Vagina (tissue), 2 donors: ENCODE measurements at places on chromosomes 4 and X.

GRCh38 chr4:8112036-8112576, 46.5 kb downstream of the ABLIM2 start:
- H3K27me3 ChIP-seq = no peaks in the 10 kb centered on the region
- no peak overlapping the region for H3K4me3 ChIP-seq
- DNase-seq = no peak
- no peaks in the 10 kb centered on the region for H3K4me1 ChIP-seq

GRCh38 chr4:188138227-188138626, 1.0 kb upstream of the TRIML1 start:
- H3K27me3 ChIP-seq = no peaks in the 10 kb centered on the region
- no peaks in the 10 kb centered on the region for H3K36me3 ChIP-seq
- H3K27ac ChIP-seq = no peak overlapping the region
- no peaks in the 10 kb centered on the region for H3K4me1 ChIP-seq
- no peak overlapping the region for H3K4me3 ChIP-seq

DNA sequence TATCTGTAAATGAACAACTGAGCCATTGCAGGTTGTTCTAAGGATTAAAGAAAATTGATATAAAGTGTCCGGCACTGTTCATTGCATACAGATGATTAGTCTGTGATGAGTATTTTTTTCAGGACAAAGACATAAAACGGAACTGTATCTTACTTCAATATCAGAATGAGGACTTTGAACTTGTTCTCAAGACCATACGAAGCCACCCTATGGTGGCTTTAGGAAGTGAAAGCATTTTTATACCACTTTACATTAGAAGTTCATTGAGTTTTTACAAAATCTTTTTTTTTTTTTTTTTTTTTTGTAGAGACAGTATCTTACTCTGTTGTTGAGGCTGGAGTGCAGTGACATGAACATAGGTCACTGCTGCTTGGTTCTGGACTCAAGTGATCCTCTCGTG, 45.2 kb upstream of the TRIM2 start:
- DNase-seq = no peak
- no peak overlapping the region for H3K4me3 ChIP-seq
- H3K27ac ChIP-seq = no peak overlapping the region
- H3K4me1 ChIP-seq = peaks cover 2% of the 10 kb centered on the region

DNA sequence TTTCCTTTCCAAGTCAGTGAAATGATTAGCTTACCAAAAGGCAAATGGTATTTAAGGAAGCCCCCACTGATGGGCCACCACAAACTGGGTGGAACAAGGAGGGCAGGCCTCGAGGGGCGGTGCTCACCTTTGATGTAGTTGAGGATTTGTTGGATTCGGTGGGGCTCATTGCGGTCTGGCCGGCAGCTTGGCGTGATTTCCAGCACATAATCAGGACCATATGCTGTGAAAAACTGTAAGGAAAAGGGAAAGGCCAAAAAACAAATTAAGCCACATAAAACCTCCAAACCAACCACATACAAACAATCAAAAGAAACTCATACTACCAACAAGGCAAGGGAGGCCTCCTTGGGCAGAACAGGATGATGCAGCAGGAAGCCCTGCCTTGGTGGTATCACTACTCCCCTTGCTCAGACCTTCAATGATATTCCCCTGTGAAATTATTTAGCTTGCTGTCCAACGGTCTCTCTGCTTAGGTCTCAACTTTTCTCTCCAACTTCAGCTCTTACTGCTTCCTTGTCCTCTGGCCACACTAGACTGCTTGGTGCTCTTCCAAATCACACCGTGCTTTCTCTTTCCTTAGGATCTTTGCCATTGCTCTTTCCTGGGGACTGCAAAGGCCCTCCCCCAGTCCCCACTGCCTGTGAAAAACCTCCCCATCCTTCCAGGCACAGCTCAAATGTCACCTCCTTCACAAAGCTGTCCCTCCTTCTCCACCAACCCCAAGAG, 46.1 kb upstream of the CITED1 start:
- H3K4me3 ChIP-seq = no peak overlapping the region
- H3K27ac ChIP-seq = no peak overlapping the region
- peaks cover 7% of the 10 kb centered on the region for H3K4me1 ChIP-seq
- no peaks in the 10 kb centered on the region for H3K27me3 ChIP-seq
